Fibroblast of mammary gland (primary cell): ENCODE measurements at places on chromosomes 6 and 20.

DNA sequence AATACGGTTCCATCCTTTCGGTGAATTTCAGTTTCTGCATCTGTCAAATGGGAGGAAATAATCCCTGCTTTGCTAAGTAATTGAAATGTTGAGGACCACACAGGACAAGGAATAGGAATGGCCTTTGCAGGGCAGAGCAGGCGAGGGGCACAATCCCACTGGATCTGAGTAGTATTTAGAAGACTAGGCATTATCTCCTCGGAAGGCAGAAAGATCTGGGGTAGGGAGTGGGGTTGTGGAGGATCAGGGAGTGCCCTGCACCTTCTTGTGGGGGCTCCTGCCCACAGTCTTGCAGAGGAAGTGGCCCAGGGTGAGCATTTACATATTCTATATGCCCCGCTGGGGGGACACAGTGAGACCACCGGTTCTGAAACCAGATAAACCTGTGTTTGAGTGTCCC, 87.1 kb upstream of the SIRPA start:
- DNase-seq: no peak

DNA sequence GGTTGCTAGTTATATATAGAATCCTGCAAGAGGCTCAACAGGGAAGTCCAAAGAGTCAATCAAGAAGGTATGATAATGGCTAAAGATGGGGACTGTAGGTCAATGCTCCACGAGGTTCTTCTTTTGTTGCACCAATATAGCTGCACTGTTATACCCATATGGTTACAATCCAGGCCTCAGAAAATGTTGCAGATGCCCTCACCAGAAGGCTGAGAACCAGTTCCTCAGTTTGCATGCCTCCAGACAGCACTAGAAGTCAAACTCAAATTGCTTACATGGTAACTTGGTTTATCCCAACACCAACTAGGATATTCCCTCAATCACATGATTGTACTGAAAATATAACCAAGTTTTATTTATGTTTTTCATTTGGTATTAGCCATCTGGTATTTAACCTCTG, 12.1 kb downstream of the EEF1A1 start:
- DNase-seq: no peak

GRCh38 chr20:34771680-34772081, 53.8 kb downstream of the NCOA6 start:
- DNase-seq: peak; percentile 24

- no peak for DNase-seq
These were observed 14.9 kb downstream of the GLP1R start for GRCh38 chr6:39063526-39063925.

DNA sequence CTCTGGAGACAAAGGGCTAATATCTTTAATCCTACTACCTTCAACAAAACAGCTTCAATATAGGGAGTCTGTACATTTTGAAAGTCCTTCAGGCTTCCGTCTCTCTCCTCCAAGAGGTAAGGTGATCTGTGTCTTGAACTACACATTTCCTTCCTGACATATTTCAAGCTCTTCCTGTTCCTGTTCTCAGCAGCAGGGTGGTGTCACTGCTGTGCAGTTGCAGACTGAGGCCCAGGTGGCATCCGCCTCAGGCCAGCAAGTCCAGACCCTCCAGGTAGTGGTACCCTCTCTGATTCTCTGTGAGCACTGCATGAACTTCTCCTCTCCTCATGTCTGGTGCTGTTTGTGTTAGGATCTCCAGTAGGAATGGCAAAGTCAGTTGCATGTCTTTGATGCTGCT, 7.8 kb downstream of the NFYA start:
- no peak for DNase-seq
